ENCODE measurements at places on chromosomes 12 and 14.

- no peaks in the 10 kb centered on the region for H3K36me3 ChIP-seq
- H3K27me3 ChIP-seq = peaks cover 54% of the 10 kb centered on the region
- H3K4me3 ChIP-seq = no peak overlapping the region
- no peak overlapping the region for H3K27ac ChIP-seq
Observed at GRCh38 chr12:107948391-107948945, 174.0 kb downstream of the ASCL4 start.

GRCh38 chr12:2256453-2256852, 203.7 kb downstream of the CACNA1C start:
- no peak for DNase-seq
- H3K27me3 ChIP-seq = no peaks in the 10 kb centered on the region
- H3K4me1 ChIP-seq = no peaks in the 10 kb centered on the region

- peaks cover 29% of the 10 kb centered on the region for H3K27me3 ChIP-seq
- no peak for DNase-seq
- H3K27ac ChIP-seq = peak overlapping the region; percentile 52
- peaks cover 1% of the 10 kb centered on the region for H3K36me3 ChIP-seq
Observed at GRCh38 chr12:124819525-124819924, 44.1 kb downstream of the SCARB1 start.

- no peak for DNase-seq
- peaks cover 3% of the 10 kb centered on the region for H3K4me1 ChIP-seq
- no peak overlapping the region for H3K27ac ChIP-seq
- peaks cover 36% of the 10 kb centered on the region for H3K27me3 ChIP-seq
- no peak overlapping the region for H3K4me3 ChIP-seq
Observed at GRCh38 chr14:52061390-52061789, 7.5 kb downstream of the NID2 start.

- peaks cover 21% of the 10 kb centered on the region for H3K27me3 ChIP-seq
- H3K27ac ChIP-seq = no peak overlapping the region
- DNase-seq = no peak
- no peaks in the 10 kb centered on the region for H3K4me1 ChIP-seq
Observed at GRCh38 chr14:99039331-99040041, 232.5 kb downstream of the BCL11B start.

DNA sequence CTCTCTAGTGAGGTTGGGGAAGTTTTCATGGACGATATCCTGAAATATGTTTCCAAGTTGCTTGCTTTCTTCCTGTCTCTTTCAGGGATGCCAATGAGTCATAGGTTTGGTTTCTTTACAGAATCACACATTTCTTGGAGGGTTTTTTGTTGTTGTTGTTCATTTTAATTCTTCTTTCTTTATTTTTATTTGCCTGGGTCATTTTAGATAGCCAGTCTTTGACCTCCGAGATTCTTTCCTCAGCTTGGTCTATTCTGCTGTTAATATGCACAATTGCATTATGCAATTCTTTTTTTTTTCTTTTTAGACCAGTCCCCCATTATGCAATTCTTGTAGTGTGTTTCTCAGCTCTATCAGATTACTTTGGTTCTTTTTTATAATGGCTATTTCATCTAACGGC, 338.9 kb downstream of the AEBP2 start:
- no peak for DNase-seq
- no peak overlapping the region for H3K27ac ChIP-seq
- peaks cover 40% of the 10 kb centered on the region for H3K4me1 ChIP-seq
- H3K36me3 ChIP-seq = peaks cover 12% of the 10 kb centered on the region
- H3K27me3 ChIP-seq = no peaks in the 10 kb centered on the region
- H3K4me3 ChIP-seq = no peak overlapping the region

DNA sequence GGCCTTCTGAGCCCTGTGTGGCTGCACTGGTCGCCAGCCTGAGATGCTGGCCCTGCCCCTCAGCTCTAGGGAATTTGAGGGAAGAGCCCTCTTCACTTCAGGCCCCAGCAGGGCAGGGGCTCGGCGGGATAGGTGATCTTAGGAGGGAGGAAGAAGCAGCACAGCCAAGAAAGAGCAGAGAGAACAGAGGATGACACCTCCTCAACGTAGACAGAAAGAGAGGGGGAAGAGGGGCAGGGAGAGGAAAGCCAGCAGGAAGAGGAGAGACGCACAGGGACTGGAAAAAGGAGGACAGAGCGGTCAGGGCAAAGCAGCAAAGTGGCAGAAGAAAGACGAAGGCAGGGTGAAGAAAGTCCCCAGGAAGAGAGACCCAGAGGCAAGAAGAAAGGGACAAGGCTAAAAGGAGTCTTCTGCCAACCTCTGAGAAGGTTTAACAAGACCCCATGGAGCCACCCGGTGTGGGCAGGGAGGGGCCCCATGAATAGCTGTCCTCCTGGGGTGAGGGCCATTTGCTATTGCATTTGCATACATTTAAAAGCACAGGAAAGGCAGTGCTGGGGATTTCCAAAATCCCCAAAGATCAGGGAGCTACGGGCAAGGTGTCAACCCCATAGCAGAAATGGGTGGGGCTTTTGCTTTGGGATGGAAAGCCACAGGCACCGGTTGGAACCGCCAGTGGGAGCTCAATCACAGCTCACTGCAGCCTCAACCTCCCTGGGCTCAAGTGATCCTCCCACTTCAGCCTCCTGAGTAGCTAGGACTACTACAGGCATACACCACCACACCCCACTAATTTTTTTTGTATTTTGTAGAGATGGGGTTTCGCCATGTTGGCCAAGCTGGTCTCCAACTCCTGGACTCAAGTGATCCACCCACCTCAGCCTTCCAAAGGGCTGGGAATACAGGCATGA, 22.7 kb downstream of the CMKLR1 start:
- H3K4me1 ChIP-seq = peaks cover 7% of the 10 kb centered on the region
- H3K36me3 ChIP-seq = no peaks in the 10 kb centered on the region
- H3K4me3 ChIP-seq = no peak overlapping the region
- no peak for DNase-seq
- no peak overlapping the region for H3K27ac ChIP-seq

GRCh38 chr12:81077686-81078441, at the start of gene ACSS3:
Gene ACSS3 (plus strand): TSS chr12:81078079. CDS start chr12:81078121, 42 bp downstream.
- H3K4me1 ChIP-seq = peaks cover 33% of the 10 kb centered on the region
- no peaks in the 10 kb centered on the region for H3K27me3 ChIP-seq
- H3K27ac ChIP-seq = peak within 1 kb of the TSS; percentile 83
